ENCODE measurements at places on chromosomes 12 and 14.

- no peak for DNase-seq
Observed at GRCh38 chr12:117975006-117975405, 6.2 kb upstream of the KSR2 start.

DNA sequence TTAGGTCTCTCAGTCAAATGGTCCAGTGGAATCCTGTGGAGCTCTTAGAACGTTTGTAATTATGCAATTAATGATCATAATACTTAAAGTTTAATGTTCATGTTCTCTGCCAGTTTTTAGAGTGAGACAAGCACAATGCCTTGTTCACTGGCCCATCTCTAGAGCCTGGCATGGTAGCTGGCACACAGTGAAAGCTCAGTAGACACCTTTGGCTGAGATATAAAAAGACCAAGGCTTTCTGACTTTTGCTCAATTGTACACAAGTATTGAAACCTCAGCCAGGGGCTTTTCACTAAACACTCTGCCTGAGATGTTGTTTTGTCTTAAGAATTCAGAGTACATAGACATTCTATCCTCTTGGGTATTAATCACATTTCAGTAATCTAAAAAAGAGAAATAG, 241.8 kb upstream of the ATP2B1 start:
- DNase-seq, result no peak

DNA sequence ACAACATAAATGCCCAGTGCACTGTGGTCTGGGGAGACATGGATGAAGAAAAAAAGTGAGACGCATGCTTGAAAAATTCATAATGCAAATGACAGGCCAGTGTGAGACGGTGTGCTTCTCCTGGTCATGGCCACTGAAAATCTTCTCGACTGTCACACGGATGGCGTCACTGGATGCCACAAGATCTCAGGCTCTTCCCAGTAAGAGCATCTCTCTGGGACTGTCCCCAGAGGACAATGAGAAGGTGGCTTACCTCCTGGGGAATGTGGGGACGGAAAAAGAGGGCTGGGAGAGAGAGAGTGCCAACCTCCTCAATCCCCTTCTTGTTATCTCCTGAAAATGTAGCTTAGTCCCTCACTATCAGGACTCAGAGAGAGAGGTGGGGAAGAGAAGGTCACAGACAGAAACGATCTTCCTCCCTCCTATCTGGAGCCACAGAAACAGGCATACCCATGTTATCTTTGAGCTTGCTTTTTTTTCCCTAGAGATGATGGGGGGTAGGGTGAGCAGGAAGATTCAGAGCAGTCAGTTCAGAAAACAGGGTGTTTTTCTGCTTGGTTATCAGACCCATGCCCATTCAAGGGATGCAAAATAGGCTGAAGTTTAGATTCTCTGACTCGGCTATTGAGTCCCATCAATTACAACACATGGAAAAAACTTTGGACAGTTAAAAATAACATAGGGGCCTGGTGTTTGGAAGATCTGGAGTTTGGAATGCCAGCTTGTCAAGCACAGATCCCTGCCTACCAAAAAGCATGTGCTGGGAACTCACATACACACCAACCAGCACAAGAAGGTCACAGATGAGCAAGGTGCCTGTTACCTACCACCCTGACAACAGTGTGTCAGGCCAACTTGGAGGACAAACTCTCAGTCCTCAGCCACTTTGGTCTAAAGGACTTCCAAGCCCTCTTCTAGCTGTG, 24.2 kb downstream of the DPF3 start:
- DNase-seq, result no peak

DNA sequence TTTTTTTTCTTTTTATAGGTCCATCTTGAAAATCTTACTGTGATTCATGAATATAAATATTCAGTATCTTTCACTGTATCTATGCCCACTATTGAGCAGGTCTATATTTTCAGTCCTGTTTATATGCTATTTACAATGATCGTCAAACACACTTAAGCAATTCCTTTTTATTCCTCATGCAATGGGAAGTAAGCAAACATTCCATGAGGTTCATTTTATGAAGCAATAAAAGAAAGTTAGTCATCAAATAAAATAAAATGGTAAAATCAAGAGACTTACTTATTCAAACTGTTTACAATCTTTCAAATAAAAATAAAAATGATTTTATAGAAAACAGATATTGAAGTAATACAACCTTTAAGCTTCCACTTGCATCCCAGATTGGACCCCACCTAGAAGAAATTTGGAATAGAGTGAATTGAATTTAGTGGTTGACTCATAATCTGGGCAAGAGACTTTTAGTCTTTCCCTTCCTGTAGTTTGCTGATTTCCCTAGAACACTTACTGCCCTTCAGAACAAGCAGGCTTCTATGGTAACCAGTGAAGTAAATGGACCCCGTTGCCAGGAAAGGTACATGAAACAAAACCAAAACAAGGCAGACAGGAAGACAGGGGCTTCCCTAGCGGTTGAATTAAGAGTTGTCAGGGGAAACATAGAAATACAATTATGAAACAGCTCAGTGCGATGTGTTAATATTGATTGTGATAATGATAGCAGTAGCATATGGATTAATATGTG, 241.0 kb upstream of the ATP2B1 start:
- DNase-seq, result no peak

- no peak for DNase-seq
Observed at GRCh38 chr12:115223322-115223721, 539.3 kb upstream of the TBX3 start.

GRCh38 chr12:119227292-119227691, 48.6 kb downstream of the HSPB8 start:
- no peak for DNase-seq

- DNase-seq, result no peak
Observed at GRCh38 chr12:68162374-68162773, 2.8 kb upstream of the IFNG start.

DNA sequence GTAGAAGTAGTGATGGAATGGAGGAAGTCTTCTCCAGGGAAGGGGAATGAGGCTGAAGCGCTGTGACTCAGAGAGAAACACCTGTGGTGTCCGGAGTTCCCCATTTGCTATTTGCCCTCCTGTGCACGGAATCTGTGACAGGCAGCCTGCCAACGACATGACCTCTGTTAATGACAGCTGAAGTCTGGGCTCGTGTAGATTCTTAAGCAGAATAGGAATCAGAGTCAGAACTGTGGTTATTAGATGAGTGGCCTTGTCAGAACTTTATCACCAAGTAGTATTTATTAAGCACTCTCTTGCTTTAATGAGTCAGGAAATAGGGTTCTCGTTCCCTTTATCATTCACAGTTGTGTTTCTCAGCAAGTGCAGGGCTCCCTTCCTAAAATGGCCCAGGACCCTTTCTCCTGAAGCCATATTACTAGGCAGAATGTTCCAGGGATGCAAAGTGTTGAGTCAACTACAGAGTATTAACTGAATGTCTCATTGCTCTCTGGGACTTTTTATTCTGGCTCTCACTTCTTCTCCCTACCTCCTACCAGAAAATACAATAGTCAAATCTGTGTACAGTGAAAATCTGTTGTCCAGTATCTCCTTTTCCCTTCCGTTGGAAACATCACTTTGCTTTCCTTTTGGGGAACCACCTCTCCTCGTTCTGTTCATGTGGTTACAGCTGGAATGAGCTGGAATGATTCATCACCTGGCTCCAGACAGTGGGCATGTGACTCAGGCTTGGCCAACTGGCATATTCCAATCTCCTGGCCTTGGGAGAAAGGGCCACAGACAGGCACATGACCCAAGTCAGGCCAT, 77.8 kb upstream of the MAX start:
- DNase-seq, result no peak
